ENCODE measurements at places on chromosomes 5 and 9.

DNA sequence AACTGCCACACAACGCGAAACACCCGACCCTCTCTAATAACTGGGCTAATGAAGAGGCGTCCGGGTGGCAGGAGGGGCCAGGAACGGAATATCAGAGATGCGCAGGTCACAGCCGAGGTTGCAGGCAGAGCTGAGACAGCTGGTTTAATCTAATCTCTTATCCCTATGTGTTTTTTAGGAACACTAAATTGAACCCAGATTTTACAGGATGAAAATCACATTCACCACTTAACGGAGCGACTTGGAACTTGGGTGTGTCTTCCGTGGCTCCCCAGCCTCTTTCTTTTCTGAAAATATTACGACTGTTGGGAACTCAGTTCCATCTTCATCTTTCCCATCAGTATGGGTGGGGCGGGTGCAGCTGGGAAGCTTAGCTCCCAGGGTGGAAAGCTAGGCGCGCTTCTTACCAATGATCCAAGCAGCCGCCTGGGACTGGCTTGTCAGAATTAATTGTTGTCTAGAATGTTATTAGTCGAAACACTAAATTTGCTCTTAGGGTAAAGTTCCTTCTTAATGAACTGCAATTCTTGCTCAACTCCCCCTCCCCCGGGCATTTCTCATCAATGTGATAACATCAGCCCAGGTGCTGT is 92.5 kb downstream of the IRX2 start:
- no peak for DNase-seq

GRCh38 chr5:61328791-61329549 is 3.1 kb upstream of the ZSWIM6 start:
- no peak for DNase-seq

GRCh38 chr9:104775574-104775936 is 11.6 kb downstream of the NIPSNAP3B start:
- DNase-seq: no peak

DNA sequence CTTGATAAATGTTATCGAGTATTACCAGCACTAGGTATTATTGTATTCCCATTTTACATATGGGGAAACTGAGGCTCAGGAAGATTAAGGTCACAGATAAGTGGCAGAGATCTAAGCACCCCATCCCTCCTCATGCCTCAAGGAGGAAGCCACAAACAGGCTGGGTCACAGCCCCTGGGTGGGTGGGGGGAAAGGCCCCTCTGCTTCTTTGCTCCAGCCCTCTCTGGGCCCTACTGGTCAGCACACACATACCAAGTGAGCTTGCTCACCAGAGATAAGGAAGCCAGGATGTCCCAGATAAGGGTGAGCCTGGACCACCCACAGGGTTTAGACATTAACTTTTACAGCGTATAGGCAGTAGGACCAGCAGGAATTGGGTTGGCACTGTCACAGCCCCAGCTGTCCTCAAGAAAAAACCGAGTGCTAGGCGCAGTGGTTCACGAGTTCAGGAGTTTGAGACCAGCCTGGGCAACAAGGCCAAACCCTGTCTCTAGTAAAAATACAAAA is 45.3 kb downstream of the STK10 start:
- no peak for DNase-seq

DNA sequence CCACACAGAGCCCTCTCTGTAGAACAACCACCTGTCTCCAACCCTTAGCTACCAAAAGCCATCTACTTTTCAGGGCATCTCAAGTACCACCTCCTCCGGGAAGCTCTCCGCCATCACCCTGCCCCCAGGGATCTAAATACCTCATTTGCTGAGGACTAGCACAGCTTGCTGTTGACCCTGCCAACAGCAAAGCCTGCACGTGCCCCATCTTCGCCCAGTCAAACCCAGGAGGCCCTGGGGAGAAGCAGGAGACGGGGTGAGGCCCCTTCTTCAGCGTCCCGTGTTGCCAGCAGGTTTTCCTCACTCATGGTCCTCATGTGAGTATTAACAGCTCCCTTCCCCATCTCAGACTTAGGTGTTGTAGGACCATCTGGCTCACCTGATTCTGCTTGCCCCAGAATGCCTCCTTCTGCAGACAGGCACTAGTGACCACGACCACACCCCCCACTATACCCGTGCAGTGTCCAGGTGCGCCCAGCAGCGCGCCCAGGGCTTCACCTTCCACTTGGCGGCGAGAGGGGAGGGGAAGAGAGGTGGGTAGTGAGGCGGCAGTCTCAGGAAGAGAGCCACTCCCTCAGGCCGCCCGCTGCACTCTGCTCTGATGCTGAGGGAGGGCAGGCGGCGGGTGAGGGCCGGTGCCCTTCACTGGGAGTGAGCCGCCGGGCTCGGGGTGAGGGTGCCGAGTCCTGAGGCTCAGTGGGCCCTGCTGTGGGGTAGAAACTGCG is 11.1 kb downstream of the VAV2 start:
- DNase-seq: no peak

GRCh38 chr5:124790301-124790894 is 44.0 kb upstream of the ZNF608 start:
- no peak for DNase-seq

DNA sequence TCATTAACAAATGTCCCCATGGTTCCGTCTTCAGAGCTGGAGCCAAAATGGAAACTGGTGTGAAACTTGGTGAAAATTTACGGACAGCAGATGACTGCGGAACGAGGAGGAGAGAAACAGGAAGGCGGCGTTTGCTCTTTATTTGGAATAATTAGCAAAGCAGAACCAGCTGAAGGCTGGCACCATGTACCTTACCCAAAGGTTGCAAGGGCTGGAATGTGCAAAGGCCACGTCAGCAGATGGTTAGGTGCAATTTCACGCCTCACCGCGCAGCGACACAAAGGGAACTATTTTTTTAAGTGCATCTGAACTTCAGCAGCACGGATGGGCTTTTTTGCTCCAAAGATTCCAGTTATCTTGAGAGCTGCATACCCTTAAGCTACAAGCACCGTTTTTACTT is 127.4 kb downstream of the COL23A1 start:
- DNase-seq: no peak

- DNase-seq: no peak
These were observed 25.6 kb downstream of the STC2 start for GRCh38 chr5:173302546-173303155.

DNA sequence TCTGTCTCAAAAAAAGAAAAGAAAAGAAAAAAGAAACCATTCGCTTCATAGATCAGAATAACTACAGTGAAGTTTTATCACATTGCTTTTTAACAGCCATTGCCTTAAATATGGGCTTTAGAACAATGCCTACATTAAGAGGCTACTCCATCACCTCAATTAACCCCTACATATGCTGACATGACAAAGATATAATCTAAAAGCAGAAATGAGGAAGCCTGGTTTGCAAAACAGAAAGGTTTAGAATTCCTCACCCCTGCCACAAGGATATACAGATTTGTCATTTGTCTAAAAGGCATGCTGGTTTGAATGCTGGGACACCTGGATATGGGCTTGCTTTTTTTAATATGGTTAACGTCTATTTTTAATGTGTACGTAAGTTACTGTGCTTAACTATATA is 1353.0 kb upstream of the C9orf72 start:
- DNase-seq: no peak

- DNase-seq: no peak
These were observed 176.6 kb downstream of the ZNF462 start for GRCh38 chr9:107039542-107039941.

DNA sequence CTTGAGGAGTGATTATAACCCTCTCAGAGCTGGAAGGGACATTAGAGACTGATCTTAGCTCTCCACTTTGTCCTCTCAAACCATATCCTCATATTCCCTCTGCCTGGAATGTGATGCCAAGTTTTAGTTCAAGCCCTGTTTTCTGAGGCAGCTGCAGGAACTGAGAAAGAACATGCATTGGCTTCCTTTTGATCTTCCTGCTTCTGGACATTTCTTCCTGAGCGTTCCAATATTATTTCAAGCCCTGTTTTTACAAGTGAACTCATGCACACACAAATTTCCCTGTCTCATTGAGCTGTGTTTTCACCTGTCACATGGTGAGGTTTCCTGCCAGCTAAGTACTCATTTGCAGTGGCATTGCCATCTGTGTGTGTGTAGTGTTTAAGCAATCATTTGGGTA is 17.0 kb downstream of the FOCAD start:
- no peak for DNase-seq

- no peak for DNase-seq
These were observed 7.2 kb downstream of the GPSM1 start for GRCh38 chr9:136334541-136334940.

GRCh38 chr5:142842994-142843905 is 73.1 kb downstream of the ARHGAP26 start:
- no peak for DNase-seq

GRCh38 chr5:141413540-141414069 is 818 bp downstream of the PCDHGA10 start:
- no peak for DNase-seq

GRCh38 chr5:33400675-33401074 is 40.1 kb upstream of the TARS1 start:
- no peak for DNase-seq

- DNase-seq: no peak
These were observed 135.9 kb downstream of the GABRB2 start for GRCh38 chr5:161410640-161411039.

DNA sequence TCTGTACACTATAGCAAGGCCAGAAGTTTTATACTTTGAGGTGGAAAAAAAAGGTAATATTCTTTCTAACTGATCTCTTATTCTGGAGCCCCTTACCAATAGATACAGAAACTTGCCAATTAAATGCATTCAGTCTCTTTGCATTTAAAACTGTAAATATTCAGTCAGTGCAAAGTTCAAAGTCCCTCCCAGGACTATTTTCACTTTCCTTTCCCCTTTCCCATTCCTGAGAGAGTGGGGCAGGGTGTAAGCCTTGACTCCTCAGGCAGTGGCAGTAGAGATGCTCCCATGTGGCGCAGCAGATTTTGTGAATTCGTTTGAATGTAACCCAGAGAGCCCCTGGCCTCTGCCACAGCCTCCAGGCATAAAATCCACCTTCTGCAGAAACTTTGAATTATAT is 29.9 kb downstream of the CETN3 start:
- no peak for DNase-seq

DNA sequence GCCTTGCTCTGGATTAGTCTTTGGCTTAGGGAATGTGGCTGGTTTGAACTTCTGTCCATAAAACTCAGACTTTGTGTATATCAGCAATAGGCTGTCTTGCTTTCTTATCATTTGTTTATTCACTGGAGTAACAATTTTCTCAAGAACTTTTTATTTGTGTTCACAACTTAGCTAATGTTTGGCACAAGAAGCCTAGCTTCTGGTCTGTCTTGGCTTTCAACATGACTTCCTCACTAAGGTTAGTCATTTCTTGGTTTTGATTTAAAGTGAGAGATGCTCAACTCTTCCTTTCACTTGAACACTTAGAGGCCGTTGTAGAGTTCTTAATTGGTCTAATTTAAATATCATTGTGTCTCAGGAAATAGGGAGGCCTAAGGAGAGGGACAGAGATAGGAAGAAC is 4.9 kb downstream of the FBXO38 start:
- DNase-seq: no peak

GRCh38 chr5:143737062-143737461 is 74.9 kb upstream of the HMHB1 start:
- no peak for DNase-seq

GRCh38 chr5:179238628-179238970 is 106.7 kb downstream of the ADAMTS2 start:
- no peak for DNase-seq

DNA sequence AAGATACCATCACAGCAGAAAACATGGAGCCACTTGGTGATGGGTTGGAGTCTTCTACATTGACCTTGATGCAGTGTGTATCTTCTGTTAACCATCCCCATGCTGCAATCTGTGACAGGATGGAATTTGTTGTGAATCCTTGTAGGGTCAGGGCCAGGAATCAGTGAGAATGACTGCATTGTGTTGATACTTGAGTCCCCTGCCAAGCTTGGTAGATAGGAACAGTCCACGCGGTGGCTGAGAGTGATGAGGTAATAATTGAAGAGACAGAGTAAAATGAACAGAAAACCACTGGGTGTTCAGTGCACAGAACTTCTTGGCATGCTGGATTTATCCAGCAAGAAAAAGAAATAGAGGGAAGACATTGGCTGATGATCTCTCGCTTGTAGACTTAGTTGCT is 217.5 kb downstream of the MAN2A1 start:
- DNase-seq: no peak

DNA sequence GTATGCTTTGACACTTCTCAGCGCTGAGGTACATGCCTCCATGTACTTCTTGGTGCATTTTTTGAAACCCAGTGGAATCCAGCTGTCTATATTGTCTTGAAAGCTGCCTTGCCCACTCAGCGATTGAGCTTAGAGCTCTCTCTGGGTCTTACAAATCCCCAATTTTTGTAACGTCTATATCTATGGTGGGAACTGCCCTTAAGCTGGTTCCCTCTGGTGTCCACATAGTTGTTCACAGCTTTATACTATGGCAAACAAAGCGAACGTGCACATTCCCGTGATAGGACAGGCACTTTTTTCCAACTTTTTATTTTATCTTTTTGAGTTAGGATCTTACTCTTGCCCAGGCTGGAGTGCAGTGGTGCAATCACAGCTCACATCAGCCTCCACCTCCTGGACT is 20.9 kb downstream of the CDHR2 start:
- no peak for DNase-seq

GRCh38 chr9:134155812-134156377 is 8.5 kb downstream of the RNU6ATAC start:
- no peak for DNase-seq

DNA sequence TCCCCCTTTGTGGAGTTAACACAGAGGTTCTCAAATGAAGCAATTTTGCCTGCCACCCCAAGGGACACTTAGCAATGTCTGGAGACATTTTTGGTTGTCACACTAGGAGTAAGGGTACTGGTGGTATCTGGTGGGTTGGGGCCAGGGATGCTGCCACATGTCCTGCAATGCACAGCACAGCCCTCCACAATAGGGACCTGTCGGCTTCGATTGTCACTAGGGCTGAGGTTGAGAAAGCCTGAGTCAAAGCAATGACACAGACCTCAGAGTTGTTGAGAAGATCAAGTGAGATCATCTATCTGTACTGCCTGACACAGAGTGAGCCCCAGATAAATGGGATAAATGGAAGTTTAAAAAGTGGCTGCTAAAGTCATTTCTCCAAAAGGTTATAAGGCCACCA is 249.2 kb upstream of the KLF4 start:
- DNase-seq: no peak

- no peak for DNase-seq
These were observed 77.0 kb upstream of the TBC1D2 start for GRCh38 chr9:98332405-98332831.

GRCh38 chr5:73312146-73312871 is 136.3 kb downstream of the FOXD1 start:
- DNase-seq: no peak

Measured in stimulated activated CD8-positive, alpha-beta memory T cell treated with anti-CD3 and anti-CD28 coated beads, Interleukin-7, amount 100 ng/mL, for 1 hour (primary cell).